ENCODE measurements at places on chromosomes 2 and 18.

DNA sequence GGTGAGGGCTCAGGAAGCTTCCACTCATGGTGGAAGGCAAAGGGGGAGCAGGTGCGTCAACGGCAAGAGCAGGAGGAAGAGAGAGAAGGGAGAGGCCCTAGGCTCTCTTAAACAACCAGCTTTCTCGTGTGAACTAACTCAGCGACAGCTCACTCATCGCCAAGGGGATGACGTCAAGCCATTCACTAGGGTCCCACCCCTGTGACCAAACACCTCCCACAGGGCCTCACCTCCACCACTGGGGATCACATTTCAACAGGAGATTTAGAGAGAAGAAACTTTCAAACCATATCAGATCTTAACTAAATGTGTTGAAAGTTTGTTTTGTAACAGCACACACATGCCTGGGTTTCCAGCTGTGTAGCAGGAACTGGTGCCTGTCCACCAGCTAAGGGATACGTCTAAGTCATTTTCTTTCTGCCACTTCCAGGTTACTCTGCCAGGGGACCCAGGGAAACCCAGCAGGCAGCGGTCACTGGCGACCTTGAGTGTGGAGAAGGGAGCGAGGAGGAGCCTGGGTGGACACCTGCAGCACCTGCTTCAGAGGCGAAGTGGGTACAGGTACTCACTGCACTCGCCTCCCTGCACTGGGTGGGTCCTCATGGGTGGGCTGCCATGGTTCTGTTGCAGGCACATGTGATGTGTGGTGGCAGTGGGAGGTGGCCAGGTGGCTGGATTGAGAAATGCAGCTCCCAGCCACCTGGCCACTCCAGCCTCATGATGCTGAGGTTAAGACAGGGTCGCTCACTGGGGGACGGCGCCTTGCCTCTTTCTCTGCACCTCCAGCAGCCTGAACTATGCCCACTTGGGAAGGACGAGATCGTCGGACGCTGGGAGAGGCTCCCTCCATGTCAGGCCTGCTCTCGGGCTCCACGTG, 8.4 kb upstream of the GPC1 start:
- no peak for DNase-seq

GRCh38 chr2:1477196-1478040, 64.2 kb downstream of the TPO start:
- no peak for DNase-seq

DNA sequence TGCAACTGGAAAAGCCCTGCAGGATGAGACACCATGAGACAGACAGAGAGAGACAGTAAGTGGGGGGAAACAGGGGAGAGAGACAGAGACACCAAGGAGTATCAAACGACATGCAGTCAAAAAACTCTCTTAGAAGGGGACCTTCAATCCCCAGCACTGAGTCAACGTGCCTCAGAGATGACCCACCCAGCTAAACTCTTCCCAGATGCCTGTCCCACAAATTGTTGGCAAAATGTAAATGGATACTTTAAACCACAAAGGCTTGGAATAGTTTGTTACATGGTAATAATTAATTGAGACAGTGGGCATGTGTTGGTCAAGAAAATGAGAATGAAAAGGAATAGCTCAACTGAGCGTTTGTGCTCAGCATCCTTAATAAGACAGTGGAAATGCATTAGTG, 98.3 kb downstream of the GRB14 start:
- no peak for DNase-seq

- no peak for DNase-seq
Measured at GRCh38 chr2:37616677-37617005, 54.8 kb downstream of the CDC42EP3 start.

GRCh38 chr2:201842131-201842860, 36.0 kb downstream of the CDK15 start:
- DNase-seq = no peak

DNA sequence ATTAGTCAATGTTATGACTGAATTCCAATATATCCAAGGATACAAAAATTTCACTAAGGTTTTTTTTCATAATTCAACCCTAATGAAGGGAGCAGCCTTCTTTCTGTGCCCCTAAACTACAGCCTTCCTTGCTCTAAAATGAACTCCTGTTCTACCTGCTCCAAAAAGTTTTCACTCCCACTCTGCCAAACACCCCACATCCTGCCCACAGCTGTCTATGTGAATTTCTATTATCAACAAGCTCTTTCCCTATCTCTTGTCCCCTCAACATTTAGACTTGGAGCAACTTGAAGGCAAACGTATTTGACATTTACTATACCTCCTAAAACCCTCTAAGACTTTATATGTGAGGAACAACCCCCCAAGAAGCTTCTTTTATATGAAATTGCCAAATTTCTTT, 2.5 kb downstream of the STAT4 start:
- DNase-seq = no peak

GRCh38 chr2:159715451-159715850, 3.1 kb downstream of the MARCHF7 start:
- DNase-seq = no peak

DNA sequence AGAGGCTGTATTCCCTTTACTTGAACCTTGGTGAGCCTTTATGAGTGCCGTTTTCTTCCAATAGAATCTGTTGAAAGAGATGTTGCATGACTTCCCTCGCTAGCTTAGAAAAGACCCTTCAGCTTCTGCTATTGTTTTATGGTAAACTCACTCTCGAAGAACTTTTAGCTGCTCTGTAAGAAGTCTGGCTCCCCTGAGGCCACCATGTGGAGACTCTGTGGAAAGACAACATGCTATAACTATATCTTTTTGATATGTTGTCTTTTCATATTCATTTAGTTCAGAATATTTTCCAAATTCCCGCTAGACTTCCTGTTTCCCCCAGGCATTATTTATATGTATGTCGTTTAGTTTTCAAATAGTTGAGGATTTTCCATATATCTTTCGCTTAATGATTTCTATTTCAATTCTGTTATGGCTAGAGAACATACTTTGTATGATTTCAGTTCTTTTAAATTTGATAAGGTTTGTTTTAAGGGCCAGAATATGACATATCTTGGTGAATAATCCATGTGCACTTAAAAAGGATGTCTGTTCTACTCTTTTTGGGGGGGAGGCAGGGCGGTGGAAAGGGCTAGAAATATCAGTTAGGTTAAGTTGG, 64.1 kb downstream of the PTPN4 start:
- no peak for DNase-seq

DNA sequence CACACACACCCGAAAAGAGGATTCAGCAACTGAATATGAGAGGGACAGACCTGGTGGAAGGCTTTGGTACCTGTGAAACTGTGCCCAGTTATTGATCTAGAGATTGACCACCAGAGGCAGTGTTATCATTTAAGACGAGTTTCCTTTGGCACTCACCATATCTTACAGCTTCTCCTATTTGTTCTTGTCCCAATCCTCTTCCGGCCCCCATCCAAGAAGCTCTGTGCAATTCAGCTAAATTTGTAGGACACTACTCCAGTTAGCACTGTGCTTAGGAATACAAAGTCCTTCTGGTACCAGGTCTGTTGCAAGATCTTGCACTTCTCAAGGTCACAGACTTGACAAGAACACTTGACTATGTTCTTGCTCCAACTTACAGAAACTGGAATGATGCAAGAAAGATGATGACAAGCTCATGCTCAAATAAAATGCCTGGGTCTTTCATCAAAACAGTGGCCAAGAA, 177.7 kb downstream of the TMEM247 start:
- DNase-seq = no peak

GRCh38 chr2:150332383-150332782, 155.1 kb downstream of the RND3 start:
- no peak for DNase-seq

DNA sequence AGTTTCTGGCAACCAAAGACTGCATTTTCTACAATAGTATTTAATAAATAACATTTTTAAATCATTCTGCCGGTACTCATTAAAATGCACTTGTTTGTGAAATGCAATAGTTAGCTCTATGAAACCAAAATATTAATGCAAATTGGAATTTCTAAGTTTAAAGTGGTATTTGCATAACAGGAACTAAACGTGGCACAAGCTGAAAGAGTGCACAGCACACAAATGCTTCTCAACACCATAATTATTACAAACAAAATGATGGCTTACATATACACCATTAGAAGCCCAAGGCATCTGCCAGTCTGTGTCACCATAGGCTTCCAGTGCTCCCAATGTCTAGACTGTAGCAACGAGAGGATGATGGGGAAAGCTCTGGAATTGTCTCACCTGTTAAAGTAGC, 280.5 kb downstream of the TCF4 start:
- DNase-seq = no peak

DNA sequence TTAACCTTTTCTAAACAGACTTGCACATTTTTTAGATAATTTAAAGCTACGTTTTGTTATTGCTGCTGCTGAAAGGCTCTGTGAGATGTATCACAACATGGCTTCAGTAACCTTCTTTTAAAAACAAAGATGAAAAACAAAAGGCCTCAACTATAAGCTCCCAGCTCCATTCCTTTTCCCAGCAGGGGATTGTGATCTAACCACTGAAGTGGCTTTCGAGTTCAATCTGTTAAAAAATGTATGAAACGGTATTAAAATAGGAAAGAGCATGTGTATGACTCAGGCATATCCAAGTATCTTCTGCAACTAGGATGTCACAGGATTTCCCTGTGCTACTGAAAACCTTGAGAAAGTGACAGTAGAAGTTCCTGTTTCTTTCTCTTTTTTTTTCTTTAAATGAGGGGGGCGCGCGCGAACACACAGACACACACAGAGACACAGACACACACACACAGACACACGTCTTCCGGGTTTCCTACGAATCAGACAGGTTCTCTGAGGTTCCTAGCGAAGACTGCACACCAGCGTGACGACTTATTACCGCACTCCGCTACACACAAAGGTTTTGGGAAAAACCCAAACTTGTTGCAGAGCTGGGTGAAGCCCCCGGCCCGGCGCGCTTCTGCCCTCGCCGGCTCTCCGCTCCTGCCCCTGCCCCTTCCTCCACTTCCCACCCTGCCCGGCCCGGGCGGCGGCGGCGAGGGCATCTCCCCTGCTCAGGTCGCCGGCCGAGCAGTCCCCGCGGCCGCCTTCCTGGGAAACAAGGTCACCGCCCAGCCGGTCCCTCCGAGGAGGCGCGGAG, 86.8 kb downstream of the RBMS1 start:
- peak; percentile 53 for DNase-seq

DNA sequence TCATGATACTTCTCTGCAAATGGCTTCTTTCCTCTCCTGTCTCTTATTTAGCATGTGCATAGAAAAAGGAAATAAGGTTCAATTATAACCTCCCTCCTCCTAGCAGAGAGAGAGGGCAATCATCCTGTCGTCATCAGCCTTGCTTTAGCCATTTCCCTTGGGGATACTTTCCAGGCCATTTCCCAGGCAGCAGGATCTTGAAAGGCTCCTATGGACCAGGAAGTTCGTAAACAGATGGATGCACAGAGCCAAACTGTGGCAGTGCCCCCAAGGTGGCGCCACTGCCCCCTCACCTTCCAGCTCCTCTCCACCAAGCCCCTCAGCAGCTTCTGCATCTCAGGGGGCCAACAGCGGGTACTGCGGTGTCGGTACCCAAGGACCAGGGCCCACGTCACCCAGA, 157.4 kb downstream of the DTNA start:
- DNase-seq = no peak

GRCh38 chr2:60335533-60336237, 217.8 kb downstream of the BCL11A start:
- no peak for DNase-seq

GRCh38 chr2:219362524-219363164, 25.1 kb downstream of the DNPEP start:
- DNase-seq = no peak

- DNase-seq = no peak
Measured at GRCh38 chr2:224111576-224111975, 72.5 kb upstream of the SERPINE2 start.

DNA sequence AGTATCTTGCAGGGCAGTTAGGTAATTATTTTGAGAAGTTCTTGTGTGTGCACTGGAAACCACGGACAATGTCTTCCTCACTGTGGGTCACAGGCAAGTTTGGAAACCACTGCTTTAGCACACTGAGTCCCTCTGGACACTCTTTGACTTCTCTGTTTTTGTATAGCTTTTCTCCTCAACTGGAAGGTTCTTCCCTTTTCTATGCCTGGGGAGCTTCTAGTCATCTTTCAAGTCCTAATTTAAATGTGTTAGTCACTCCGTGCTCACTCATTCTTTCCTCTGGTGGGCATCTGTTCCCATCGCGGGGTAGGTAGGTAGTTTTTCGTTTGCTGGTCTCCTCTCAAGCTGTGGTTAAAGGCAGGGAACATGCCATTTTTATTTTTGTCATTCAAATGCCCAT, 32.1 kb downstream of the E2F6 start:
- DNase-seq = no peak

DNA sequence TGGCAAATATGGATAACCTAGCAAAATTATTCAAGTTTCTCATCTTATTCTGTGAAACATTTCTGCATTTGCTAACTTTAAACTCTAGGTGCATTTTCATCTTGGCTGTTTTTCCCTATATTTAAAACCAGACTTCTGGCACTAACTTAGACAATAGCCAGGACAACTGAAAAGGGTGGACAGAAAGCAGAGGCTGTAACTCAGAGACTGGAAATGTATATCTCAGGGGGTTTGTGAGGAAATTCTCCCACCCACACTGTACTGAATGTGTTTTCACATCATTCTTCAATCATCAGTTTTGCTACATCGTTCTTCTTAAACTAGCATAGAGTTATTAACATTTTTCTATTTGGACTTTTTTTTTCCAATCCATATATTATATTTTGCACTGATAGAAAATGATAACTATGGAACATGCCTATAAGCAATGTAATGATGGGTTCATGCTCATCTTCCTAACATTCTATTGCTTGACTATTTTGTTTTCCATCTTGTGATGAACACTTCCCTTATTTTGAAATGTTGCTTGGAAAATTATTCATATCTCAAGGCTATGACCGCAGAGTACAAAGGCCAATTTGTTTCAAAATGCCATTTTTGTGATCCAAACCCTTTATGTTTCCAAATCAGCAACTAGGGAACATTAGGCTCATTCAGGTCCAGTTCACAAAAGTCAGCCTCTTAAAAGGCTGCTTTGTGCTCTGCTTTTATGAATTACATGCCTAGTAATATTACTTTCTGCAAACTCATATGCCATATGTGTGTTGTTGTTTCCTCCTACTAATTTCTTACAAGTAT, 125.8 kb upstream of the CDH19 start:
- DNase-seq = no peak

DNA sequence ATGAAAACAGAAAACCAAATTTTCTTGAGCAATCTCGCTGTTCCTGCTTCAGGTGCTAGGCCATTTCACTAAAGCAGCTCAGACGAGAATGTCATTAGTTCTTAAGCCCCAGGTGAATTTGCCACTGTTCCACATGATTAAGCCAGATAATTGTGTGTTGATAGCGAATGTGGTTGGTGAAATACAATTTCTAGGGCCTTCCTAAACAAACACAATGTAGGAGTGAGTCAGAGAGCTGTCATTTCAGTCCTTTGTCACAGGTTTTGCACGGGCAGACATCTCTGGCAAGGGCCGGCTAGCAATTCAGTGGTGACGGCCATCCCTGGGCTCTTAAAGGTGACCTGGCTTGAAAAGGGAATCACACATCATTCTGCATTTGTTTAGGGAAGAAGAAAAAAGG, 170.7 kb downstream of the TMEM182 start:
- DNase-seq = no peak

DNA sequence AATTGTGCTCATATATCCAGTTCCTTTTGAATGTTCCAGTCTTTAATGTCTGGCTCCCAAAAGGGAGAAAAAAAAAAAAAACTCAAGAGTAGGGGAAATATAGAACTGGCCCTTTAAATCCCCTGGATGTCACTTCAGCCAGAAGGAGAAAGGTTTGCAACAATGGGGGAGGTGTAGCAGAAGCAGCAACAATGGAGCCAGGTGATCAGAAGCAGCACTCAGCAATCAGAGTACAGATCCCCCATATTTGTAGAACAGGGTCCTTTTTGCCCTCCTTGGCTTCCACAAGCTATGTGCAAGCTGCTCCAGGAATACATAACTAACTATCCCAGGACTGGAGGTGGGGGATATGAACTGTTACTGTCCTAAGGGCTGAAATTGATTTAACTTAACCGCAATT, 25.8 kb upstream of the ZNF397 start:
- no peak for DNase-seq

All from stimulated activated CD4-positive, alpha-beta T cell treated with anti-CD3 and anti-CD28 coated beads, TNF-alpha, amount 100 ng/mL, for 1 hour (primary cell).